ENCODE measurements at places on chromosomes 1 and 21.
A peak's percentile ranks its signal among the peaks of the same experiment; 100 is the strongest.

DNA sequence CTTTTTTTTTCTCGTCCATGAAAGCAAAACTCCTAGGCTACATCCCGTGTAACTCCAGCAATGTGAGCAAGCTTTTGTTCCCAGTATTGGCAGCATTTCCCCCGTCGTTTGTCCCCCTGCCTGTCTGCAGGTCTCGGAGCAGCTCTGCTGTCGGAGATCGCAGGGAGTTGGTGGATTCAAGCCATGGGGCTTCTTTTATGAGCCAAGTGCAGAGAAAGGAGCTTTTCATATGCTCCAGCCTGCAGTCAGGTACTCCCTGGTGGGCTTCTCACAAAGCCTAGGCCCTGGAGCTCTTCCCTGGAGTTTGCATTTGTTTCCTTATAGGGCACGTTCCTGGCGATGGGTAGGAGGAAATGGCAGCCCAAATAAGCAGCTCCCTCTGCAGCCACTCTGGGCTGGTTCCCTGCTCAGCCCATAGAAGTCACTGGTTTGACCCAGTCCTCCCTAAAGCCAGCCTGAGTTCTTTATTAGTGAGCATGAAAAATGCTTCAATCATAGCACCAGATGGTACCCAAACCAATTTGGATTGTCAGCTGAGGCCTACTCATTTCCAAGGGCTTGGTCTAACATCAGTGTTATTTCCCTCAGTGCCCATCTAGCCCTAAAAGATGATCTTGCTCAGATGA lies 78.3 kb downstream of the NUF2 start:
- DNase-seq, result no peak

DNA sequence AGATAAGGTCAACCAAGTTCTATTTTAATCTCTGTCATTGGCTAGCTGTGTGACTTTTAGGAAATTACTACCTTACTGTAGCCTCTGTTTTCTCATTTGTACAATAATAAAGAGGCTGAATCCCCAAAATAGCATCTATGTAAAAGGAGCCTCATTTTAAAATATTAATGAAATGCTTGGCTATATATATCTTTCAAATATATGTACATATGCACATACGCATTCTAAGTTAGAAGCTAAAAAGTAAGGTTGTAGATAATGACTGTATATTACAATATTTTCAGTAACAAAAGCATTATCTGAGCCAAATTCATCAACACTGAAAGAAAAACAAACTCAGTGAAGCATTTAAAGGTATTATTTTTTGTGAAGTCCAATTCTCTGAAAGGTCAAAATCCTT lies 44.6 kb downstream of the TYW3 start:
- DNase-seq, result no peak

DNA sequence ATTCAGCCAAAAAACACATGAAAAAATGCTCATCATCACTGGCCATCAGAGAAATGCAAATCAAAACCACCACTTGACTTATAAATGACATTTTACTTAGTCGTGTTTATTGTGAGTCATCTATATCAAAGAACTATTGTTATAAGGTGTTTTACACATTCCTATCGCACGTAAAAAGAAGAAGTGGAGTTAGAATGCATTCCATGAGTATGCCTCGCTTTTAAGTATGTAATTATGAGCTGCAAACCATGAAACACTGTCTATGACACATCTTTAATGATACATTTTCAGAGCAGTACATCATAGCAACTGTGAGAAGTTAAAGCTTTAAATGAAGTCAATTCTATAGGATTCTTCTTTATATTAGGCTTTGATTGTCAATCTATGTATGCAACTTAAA lies 614.3 kb upstream of the ADAMTS5 start:
- DNase-seq, result peak; percentile 83

DNA sequence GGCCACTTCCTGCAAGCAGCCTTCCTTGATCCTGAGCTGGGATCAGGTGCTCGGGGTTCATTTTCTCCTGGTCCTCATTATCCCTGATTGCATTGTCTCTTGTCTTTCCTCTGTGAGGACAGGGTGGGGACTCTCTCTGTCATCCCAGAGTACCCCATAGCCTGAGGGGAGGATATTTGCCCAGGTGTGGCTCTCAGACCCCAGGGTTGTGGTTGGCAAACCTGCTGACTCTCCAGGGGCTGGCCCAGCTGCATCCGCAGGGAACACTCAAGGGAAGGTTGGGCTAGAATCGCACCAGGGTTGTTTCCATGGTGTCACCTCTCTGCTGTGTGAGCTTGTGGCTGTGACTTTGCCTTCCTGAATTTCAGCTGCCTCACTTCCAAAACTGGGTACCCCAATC lies 276.8 kb upstream of the C1orf174 start:
- no peak for DNase-seq

DNA sequence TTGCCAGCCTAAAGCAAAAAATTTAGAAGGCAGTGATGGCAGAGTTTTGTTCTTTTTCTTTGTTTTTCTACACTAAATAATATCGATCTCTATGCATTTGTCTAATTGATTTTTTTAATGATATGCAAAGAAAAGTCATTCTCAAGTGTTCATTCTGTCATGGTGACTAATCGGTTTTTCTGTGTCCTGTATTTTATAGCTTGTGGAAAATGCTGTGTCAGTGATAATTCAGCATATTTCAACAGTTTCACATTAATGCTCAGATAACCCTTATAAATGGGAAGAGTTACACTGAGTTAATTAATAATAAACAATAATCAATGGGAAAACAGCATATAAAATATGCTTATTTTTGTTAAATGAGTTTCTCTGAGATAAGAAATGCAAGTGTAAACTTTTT lies 824.9 kb downstream of the AMY1C start:
- DNase-seq, result no peak

- no peak for DNase-seq
Observed at GRCh38 chr1:228366062-228366865, 40.4 kb downstream of the TRIM11 start.

DNA sequence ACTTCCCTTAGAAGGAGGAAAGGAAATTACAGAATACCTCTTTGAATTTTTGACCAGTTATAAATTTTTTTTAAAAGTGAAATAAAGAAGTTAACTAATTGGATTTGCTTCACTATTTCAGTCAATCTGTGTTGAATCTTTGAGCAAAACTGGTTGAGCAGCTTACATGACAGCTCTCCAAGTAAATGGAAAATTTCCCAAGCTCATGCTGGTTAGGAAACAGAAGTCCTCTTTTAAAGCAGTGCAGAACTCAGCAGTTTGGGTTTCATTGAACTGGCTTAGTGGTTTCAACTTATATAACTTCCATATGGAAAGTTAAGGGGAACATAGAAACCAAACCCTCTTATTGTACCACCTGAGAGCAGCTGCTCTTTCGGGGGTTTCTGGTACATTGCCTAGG lies 250.5 kb downstream of the PDE4B start:
- no peak for DNase-seq

DNA sequence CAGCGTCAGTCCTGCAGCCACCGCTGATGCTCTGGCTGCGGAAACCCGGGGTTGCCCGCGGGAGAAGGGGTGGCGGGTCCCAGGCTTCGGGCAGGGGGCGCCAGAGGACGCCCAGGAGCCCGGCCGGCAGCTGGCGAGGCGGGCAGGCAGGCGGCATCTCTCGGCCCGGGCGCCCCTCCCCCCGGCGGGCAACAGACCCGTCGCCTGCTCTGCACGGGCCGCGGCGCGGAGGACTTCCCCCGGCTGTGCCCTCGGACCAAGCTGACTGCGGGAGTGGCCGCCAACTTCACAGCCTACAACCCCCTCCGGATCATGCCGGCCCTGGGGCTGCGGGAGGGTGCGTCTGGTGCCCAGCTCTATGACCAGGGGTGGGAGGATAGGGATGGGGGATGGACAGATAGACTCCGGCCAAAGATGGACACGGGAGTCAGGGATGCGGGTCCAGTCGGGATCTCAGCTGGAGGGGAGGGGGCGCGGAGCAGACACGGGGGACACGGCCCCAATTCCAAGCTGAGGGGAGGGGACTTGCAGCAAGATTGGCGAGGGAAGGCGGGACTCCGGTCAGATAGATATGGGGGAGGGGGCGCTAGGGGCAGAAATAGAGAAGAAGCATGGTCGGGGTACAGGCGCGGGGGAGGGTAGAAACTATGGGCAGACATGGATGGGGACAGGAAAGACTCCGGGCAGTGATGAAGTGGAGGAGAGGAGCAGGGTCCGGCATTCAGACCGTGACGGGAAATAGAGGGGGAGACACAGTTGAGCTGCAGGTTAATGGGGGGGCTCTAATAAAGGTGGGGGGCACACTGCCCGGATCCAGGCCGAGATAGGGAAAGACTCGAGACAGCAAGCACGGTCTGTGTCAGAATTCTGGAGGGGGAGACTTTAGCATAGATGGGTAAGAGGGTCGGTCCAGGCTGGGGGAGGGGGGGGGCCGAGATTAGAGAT lies 1.1 kb downstream of the ADGRB2 start:
- DNase-seq, result no peak

DNA sequence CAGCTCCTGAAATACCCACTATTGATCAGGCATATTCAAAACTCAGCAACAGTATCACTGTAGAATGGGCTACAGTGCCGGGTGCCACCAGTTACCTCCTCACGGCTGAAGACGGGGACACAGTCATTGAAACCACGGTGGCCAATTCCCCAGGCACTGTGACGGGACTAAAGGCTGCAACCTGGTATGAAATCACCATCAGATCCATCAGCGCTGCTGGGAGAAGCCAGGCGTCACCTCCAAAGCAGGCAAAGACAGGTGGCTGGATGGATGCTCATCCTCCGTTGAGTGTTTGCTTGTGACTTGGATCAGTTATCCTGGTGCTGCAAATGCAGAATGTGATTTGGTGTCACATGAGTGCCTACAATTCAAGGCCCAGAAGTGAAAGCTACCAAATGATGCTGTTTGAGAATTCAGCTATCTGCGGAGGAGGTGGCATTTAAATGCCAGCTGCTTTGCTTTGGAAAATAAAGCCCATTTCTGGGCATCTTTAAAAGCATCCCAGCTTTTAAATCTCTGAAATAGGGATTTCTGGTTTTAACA lies 5.1 kb downstream of the FNDC7 start:
- DNase-seq, result no peak

DNA sequence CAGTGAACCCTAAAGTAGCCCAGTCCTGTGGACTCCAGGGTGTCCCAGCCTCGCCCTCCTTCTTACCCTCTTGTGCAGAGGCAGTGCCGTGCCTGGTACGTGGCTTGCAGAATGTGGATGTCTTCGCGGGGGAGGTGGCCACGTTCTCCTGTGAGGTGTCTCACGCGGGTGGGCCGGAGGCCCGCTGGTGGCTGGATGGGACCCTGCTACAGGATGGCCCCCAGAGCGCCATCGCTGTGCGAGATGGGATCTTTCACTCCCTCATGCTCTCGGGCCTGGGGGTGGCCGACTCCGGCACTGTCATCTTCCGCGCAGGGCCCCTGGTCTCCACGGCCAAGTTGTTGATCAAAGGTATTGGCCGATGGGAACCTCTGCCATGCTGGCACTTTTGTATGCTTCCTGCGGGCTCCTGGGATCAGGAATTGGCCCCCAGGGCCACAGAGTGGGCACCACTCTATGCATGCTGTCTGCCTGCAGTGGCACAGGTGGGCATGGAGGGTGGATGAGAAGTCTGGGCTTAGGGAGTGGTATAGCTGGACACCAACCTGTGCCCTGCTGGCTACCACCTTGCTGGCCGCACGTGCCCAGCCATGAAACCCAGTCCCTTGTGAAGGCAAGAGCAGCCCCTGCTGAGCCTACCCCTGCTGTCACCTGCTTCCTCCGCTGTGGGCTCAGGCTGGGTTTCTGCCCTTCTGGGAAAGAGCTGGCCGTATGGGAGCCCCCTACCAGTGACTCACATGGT lies 92.9 kb downstream of the TRIM11 start:
- no peak for DNase-seq

DNA sequence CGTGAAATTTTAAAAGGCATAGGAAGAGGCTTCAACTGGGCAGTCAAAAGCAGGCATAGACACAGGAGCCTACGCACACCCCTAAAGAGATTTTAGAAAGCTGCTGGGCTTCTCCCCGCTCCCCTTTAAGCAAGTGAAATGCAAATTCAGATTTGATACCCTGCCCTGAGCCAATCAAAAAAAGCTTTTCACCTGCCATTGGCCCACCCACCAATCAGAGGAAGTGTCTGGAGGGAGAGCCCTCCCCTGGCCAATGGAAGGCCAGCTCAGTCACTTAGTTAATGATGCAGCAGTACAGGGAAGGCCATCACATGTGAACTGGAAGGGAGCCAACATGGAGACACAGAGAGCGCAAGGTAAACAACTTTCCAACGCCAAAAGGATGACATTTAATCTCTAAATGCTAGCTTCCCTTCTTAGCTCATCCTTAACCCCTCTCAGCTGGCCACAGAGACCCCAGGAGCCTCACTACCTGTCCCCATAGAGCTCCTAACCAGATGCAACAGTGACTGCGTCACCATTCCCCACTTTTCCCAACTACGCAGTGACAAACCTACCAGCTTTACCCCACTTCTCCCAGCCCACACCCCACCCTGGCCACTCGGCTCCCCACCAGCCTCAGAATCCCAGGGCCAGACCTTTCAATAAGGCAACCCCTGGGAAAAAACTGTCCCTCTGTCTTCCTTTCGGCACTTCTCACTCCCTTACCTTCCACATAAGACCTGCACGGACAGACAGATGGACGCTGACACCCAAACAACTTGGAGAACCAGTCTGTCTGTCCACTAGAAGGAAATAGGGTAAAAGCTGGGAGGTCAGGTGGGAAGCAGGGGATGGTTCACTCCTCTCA lies 71.0 kb downstream of the CD46 start:
- no peak for DNase-seq

DNA sequence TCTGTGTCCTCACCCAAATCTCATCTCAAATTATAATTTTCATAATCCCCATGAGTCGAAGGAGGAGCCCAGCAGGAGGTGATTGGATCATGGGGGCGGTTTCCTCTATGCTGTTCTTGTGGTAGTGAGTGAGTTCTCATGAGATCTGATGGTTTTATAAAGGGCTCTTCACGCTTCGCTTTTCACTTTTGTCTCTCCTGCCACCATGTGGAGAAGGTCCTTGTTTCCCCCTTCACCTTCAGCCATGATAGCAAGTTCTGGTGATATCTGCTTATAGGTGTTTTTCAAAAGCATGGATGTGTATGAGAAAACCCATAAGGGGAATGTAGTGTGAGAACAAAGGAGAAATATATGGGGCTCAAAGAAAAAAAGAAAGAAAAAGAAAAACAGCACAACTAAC lies 405.9 kb upstream of the RGS18 start:
- no peak for DNase-seq

GRCh38 chr1:147626739-147627138 lies 43.6 kb downstream of the ACP6 start:
- DNase-seq, result no peak

DNA sequence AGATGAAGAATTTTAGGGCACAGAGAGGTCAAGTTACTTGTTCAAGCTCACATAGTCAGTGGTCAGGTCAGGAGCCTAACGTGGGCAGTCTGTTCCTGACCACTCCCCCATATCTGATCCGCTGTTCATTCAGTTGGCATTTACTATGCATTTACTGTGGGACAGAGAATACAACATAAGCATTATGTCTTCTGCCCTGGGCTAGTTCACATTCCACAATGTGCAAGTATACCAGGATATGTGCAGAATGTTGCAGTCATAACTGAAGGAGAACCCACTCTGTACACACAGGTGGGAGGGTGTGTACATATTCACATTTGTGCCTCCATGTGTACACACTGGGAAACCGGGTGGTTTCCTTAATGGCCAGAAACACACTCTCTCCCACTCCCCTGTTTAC lies 309.6 kb downstream of the PRDM2 start:
- DNase-seq, result no peak

All from HS-27A (cell line).